Stimulated activated CD8-positive, alpha-beta memory T cell treated with anti-CD3 and anti-CD28 coated beads, Interleukin-15, amount 100 ng/mL, for 24 hours (primary cell): ENCODE measurements at places on chromosomes 7 and 10.

GRCh38 chr10:48502791-48503190 is 102.1 kb downstream of the ARHGAP22 start:
- no peak for DNase-seq

DNA sequence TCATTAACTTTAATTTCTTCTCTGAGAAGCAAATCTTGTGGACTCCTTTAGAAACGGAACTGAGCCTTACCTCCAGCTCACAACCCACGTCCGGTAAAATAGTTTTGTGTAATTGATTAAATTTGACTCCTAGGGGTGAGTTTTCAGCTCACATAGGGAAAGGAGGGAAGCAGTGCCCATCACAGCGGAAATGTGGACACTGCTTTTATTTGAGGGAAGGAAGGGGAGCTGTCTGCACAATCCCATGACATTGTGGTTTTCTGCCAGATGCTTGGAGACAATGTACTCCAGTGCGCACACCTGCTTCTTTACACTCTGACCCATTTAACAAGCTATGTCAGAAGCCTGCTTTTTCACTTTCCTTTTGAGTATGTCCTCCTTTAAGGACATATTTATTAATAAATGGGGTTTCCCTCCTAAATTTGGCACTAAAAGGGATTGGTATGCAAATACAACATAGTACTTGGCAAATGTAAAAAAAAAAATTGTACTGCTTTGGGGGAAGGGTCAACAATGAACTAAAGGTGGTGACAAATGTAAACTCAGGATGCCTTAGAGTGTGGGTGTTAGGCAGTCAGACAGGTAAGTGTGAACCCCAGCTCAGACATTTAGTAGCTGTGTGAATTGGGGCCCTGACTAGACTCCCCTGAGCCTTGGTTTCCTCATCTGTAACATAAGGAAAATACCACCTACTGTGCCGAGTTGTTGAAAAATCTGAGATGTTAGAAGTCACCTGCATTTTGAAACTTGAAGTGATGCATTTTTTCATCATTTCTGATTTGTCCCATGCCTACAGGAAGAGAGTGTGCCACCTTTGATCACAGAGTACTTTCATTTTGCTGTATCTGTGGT is 90.2 kb upstream of the KLF6 start:
- no peak for DNase-seq

DNA sequence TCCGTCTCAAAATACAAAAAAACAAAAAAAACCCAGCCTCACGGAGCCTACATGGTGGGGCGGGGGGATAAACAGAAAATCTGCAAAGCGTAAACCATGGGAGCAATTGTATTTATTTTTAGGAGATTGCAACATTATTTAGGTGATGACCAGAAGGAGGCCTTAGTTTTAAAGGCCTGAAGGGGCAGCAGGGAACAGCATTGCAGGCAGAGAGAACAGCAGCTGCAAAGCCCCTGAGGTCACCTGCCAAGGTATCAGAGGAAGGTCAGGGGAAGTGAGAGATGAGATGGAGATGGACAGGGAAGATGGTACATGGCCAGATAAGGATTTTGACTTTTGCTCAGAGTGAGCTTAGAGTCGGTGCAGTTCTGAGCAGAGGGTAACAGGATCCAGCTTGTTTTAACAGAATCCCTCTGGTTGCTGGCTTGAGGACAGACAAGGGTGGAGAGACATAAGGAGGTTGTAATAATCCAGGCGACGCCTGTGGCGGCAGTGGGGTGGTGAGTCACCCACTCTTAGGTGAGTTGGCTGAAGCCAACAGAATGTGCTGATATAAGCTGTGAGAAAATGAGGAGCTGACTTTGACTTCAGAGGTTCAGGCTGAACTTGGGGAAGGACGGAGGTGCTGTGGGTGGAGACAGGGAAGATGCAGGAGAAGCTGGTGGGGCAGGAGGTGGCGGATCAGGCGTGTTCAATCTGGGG is 82.3 kb upstream of the GTF2I start:
- no peak for DNase-seq

GRCh38 chr7:96689414-96689813 is 20.2 kb downstream of the SEM1 start:
- no peak for DNase-seq

DNA sequence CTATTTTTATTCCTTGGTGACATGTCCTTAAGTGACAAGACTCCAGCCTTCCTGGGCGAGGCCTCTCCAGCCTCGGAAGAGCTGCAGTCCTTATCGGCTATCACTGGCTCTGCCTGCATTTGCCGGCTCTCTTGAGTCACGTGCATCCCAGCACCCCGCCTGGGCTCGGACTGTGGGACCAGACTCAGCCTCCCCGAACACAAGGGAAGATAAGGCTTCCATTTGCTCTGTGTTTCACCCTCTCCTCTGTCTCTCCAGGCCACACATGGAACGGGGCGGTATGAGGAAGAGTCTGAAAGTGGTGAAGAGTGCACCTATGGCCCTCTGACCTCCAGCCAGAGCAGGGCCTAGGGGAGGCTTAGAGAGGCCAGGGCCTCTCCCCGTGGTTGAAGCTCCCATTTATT is 4.7 kb downstream of the GDF2 start:
- DNase-seq: no peak

DNA sequence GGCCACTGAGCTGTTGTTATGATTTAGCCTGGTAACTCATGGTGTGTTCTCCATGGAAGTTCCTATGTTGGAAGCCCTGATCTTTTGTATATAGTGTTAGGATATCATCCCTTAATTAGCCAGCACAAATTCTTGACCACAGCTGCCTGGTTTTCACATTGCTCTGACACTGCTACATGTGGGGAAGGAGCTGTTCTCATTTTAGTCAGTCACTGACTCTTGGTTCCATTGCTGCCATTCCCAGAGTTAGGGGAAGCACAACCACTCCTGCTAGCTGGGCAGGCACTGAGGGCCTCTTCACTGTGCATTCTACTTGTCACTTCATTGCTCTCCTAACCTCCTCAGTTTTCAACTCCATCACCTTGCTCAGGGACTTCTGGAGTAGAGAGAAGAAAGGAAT is 98.4 kb upstream of the GJD4 start:
- no peak for DNase-seq

DNA sequence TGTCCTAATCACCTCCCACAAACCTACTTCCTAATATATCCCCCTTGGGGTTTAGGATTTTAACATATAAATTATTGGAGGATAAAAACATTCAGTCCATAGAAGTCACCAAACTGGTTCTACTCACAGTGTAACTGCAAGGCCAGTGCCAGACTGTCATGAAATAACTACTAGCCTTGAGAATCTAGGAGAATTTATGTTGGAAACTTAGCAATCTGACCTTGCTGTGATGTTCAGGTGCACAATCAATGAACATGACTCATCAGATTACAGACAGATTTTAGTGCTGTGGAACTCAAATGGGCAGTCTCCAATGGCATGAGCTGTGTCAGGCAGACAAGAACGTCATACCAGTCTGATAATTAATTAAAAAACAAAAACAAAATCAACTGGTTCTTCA is 571.4 kb upstream of the IGFBP3 start:
- DNase-seq: no peak
